Right hindlimb (tissue), 1 donor: ENCODE measurements at places on chromosomes 16 and 17.

DNA sequence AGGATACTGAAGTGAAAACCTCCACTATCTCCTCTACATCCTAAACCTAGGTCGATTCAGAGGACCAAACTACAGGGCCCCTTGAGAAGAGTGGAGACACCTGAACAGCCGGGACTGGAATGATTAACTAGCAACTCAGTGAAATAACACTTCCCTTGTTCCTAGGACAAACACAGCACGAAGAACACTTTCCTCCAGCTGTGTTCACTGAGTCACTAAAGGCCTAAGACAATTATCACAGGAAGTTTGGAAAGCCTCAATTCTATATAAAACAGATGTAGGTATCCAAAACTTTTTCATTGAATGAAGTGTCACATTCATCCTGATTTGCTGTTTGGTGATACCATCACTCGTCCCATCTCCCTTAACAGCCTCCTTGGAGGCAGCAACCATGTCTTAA is 15.5 kb upstream of the CUEDC1 start:
- DNase-seq = peak; percentile 14

GRCh38 chr17:77422104-77422747 is 281.5 kb downstream of the SEC14L1 start:
- no peak for DNase-seq

GRCh38 chr16:12176051-12176450 is 199.5 kb downstream of the SNX29 start:
- DNase-seq = no peak

GRCh38 chr17:67125417-67125816 is 81.1 kb downstream of the CACNG1 start:
- no peak for DNase-seq

GRCh38 chr17:77834170-77835115 is 124.1 kb upstream of the TNRC6C start:
- DNase-seq = no peak
